ENCODE measurements at places on chromosomes 5 and 9.

- no peak for DNase-seq
Measured at GRCh38 chr5:113487416-113487780, 855 bp downstream of the MCC start.

DNA sequence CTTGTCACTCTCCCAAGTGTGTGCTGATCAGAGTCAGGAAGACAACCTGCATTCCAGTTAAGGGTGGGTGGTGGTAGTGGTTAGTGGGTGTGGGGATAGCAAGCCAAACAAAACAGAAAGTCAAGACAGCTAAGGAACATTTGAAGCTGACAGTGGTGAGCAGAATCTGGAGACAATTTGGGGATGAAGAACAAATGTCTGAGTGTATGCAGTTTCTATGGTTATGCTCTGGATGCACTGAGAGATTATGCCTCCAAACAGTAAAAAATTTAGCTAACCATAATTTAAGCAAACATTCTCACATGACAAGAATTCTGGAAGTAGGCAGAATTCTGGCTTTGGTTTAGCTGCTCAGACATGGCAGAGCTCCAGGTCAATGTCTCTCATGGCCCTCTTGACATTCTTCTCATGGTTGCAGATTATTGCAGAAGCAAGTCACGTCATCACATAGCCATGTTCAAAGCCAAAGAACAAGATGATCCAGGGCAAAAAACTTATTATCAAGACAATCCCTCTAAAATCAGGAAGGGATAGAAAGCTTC is 148.7 kb downstream of the LURAP1L start:
- no peak for DNase-seq

DNA sequence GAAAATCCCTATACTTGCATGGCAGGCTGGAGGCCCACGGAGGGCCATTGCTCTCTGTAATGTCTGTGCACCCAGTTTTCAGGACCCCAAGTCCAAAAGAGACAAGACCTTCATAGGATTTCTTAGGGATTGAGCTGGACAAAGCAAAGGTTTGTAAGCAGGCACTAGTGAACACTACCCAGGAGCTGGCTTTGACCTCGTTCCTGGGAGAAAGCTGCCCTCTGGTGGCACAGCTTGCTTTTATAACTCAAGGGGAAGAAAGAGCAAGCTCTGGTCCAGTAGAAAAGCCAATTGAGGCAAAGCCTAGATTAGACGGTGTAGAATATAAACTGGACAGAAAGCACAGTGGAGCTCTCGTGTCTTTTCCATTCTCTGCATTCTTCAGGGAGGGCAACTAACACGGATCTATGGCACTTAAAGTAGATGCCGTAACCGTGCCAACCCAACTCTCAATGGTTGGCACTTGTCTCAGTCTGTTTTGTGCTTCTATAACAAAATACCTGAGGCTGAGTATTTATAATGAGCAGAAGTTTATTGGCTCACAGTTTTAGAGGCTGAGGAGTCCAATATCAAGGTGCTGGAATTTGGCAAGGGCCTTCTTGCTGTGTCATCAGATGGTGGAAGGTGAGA is 7.9 kb downstream of the GABRP start:
- DNase-seq, result peak; percentile 39

DNA sequence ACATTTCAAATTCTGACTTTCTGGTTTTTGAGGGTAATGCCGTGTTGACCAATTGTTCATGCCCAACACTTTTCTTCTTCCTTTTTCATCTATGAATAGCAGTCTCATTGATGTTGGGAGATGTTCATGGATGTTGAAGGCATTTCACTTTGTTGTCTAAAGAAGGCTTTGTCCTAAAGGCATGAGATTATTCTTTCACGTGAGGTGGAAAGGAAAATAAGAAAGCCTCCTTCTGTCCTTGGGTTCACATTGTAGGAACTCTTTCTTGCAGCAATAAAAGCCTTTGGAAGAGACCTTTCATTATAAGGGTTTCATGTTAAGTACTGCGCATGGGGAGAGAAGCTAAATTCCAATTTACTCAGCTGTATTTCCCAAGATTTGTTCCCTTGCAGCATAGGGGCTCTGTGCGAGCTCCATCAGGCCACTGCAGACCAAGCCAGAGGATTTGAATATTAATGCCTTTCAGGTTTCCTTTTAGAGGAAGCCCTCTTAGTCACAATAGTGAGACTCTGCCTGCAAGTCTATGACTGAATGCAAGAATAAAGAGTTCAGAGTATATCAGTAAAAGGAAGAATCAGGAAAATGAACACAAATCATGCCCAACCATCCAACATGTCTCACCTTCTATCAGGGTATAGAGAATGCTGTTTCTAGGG is 274.6 kb downstream of the TMEM38B start:
- DNase-seq, result no peak

DNA sequence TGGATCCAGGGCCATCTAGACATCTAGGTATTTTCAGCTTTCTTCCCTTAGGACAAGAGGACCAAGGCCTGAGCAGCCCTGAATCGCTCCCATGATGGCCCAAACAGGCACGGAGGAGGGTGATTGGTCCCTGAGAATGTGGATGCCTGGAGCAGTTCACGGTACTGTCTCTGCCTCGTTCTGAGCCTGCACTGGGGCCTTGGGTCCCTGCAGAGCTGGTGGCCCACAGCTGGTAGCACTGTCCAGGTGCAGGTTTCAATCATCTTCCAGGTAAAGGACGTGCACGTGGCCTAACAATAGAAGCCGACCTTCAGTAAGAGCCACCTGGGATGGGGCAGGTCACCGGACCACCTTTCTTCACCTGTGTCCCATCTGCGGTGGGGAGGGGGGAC is 19.4 kb upstream of the FCN1 start:
- no peak for DNase-seq

- DNase-seq, result no peak
Measured at GRCh38 chr9:126230692-126231091, 95.9 kb upstream of the MVB12B start.

- no peak for DNase-seq
Measured at GRCh38 chr5:180798193-180798592, 4.4 kb downstream of the MGAT1 start.

- DNase-seq, result no peak
Measured at GRCh38 chr9:128285033-128285784, 9.1 kb downstream of the SWI5 start.

DNA sequence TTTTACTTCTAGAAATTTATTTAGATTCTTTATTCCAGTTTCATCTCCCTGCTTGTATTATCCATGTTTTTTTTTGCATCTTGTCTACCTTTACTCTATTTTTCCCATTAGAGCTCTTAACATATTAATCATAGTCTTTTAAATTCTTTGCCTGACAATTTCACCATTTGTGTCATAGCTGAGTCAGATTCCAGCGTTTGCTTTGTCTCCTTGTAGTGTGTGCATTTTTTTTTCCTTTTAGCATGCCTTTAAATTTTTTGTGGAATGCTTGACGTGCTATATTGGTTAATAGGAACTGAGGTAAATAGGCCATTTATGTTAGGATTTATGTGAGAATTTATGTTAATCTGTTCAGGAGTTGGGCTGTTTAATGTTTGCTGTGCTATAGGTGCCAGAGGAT is 41.8 kb upstream of the NFIL3 start:
- DNase-seq, result no peak

- no peak for DNase-seq
Measured at GRCh38 chr5:40260361-40260760, 419.4 kb upstream of the PTGER4 start.

DNA sequence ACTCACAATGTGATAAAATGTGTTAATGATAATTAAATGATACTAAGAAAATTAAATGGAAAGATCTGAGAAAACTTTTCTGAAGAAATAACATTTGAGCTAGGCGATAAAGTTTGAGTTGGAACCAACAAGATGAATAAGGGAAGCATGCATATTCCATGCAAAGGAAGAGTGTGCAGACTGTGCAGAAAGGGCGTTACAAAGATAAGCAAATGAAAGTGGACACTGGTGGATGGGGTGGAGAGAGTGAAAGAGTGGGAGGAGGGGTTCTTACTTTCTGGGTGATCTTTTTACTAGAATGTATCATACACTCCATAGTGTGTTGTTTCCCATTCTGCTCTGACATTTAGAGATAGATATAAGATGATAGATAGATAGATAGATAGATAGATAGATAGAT is 138.7 kb downstream of the HTR1A start:
- DNase-seq, result no peak

GRCh38 chr9:14245901-14246525 is 67.9 kb downstream of the NFIB start:
- DNase-seq, result no peak

GRCh38 chr5:56684159-56684558 is 131.2 kb upstream of the MAP3K1 start:
- DNase-seq, result no peak

DNA sequence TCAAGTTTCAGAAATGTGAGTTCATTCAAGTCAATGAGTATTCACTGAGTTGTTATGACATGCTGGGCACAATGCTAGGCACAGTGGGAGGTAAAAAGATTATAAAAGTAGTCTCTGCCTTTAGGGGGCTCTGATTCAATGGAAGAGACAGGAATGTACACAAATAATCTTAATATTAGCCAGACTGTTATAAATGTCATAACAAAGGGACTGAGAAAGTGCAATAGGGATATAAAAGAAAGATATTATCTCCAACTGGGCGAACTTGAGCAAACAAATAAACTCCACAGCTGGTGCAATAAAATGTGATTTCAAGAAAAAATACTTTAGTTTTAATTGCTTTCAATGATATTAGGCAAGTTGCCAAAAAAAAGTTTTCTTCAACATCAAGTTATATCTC is 755.2 kb downstream of the BRINP1 start:
- no peak for DNase-seq

GRCh38 chr9:119537138-119537537 is 167.9 kb upstream of the BRINP1 start:
- no peak for DNase-seq

- DNase-seq, result no peak
Measured at GRCh38 chr9:128481561-128481960, 23.0 kb upstream of the GLE1 start.

- DNase-seq, result no peak
Measured at GRCh38 chr9:115262952-115263351, 145.0 kb upstream of the TNC start.

- DNase-seq, result no peak
Measured at GRCh38 chr5:125198270-125198974, 452.0 kb upstream of the ZNF608 start.

- no peak for DNase-seq
Measured at GRCh38 chr5:108295578-108296368, 86.1 kb downstream of the FBXL17 start.

DNA sequence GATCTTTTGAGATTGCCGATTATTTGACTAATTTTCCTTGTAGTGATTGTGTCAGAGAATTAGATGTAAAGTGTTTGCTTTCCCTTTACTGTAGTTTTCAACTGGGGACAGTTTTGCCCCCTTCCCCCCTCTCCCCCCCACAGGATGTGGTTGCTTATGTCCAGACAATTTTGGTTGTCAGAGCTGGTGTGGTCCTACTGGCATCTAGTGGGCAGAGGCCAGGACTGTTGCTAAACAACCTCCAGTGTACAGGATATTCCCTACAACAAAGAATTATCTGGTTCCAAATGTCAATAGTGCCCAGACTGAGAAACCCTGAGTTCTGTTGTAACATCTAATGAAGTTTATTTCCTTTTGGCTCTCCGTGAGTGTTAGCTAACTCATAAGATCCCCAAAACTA is 20.0 kb downstream of the TMEFF1 start:
- DNase-seq, result no peak

DNA sequence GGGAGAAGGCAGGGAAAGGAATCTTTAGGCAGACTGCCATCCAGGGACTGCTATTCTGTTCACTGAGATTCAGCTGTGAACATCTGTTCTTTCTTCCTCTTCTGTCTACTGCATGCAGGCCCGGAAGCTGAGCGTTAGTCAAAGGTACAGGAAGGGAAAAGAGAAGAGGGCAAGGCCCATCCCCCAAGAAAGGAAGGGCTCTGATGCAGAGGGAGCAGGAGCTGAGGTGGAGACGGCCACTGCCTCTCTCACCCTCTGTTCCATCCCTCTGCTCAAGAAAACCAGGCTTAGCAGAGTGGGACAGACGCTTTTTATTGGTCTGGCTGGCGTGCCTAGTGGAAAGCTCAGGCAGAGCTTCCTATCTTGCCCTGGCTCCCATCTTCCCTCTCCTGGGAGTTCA is 57.6 kb downstream of the PFDN1 start:
- DNase-seq, result no peak

GRCh38 chr5:109516390-109516789 is 106.6 kb upstream of the PJA2 start:
- no peak for DNase-seq

- DNase-seq, result no peak
Measured at GRCh38 chr5:157926977-157927376, 68.0 kb upstream of the CLINT1 start.

DNA sequence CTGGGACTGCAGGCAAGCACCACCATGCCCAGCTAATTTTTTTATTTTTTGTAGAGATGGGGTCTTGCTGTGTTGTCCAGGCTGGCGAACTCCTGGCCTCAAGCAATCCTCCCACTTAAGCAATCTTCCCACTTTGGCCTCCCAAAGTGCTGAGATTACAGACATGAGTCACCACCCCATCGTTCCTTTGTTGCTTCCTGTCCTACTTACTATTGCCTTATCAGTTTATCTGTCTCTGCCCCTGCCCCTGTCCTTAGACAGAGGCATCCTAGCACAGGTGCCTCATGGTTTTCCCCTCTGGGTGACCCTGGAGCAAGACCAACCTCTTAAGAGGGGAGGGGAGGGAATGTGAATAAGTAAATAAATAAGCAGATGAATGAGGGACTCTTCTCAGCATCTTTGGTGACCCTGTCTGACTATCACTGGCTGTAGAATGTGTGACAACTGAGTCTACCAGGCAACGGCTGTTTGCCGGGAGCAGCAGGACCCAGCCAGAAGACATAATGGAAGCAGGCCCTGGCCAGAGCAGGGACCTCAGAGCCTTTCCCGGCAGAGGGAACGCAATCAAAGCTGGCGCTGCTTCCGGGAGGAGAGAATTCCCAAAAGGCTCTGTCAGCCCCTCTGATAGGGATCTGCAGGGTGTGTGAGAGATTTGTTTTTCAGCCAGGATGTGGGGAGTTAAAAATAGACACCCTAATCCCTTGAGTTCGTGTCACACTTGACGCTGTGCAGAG is 43.8 kb upstream of the DAB2IP start:
- DNase-seq, result peak; percentile 40

DNA sequence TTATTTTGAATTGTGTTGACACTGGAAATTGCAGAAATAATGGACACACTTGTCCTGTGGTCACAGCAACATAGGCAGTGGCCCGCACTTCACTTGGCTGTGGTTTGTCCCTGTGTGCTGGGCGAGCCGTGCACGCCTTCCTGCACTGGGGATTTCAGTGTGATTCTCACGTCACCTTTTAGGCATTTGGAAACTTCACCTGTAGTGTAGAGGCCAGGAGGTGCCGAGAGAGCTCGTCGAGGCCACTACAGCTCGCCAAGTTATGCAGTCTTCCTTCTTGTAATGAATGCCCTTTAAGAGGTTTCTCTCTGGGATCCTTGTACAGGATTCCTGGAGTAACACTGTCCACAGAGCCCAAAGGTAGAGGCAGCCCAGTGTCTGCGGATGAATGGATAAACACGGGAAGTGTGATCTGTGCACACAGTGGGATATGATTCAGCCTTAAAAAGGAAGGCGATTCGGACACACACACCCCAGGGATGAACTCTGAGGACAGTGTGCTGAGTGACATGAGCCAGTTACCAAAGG is 14.7 kb downstream of the TRAF2 start:
- no peak for DNase-seq

GRCh38 chr5:79202076-79202475 is 33.9 kb upstream of the JMY start:
- DNase-seq, result no peak

- DNase-seq, result no peak
Measured at GRCh38 chr9:115194216-115194615, 76.3 kb upstream of the TNC start.

GRCh38 chr9:89814340-89815040 is 209.7 kb downstream of the GADD45G start:
- DNase-seq, result peak; percentile 72

Measured in inflammatory macrophage (primary cell).